EL (cell line): ENCODE measurements at places on chromosomes 13 and 19.

- peak; percentile 79 for DNase-seq
These were observed 2.1 kb downstream of the PNMA8C start for GRCh38 chr19:46426506-46427162.

DNA sequence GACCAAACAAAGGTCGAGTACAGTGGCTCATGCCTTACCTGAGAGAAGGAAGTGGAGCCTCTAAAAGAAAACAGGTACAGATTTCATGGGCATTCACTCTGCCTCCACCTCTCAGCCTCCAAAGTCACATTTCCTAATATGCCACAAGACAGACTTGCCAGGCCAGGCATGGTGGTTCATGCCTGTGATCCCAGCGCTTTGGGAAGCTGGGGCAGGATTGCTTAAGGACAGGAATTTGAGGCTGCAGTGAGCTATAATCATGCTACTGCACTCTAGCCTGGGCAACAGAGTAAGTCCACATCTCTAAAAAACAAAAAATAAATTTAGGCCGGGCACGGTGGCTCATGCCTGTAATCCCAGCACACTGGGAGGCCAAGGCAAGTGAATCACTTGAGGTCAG, 10.9 kb upstream of the DNMT1 start:
- no peak for DNase-seq

DNA sequence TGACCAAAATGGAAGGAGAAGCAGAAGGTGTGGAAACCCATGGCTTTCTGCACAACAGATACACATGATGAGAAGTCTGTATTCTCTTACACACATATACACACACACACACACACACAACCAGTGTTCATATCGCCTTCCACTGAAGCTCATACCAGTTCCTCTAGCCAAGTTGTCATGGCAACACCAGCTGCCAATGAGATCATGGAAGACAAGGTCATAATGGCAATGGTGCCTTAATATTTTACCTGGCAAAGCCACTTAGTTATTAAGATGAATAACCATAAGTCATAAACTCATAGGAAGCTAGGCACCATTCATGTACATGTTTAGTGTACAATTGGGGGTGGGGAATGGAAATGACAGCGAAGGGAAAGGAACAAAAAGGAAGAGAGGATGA, 2.6 kb upstream of the DHRS12 start:
- peak; percentile 11 for DNase-seq

- DNase-seq = peak; percentile 28
These were observed 71.6 kb downstream of the SHISA2 start for GRCh38 chr13:25980255-25980654.

- peak; percentile 91 for DNase-seq
These were observed 4.9 kb downstream of the ARHGEF1 start for GRCh38 chr19:41887711-41888382.

DNA sequence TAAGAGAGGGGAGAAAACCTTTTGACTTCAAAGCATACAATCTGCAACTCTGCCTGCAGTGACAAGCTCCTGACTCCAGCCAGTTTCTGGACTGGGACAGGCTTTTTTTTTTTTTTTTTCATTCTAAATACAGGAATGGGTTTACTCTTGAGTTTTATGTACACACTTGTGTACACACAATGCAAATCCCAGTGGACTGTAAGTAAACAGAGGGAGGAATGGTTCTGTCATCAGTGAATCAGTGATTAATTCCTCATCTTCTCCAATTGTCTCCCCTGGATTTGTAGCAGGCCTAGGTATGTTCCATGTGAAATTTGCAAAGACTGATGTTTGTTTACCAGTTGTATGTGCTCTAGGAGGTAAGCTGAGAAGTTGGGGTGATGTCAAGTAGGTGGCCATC, 184.8 kb downstream of the SHISA2 start:
- DNase-seq = no peak

- DNase-seq = peak; percentile 47
These were observed 12.2 kb downstream of the CIC start for GRCh38 chr19:42281146-42281826.

GRCh38 chr19:32675720-32676185, at the start of gene RGS9BP:
Gene RGS9BP (plus strand): TSS chr19:32675848. CDS start chr19:32676264, 416 bp downstream.
- DNase-seq = peak; percentile 82
